CD4-positive, alpha-beta T cell treated with Interleukin-15 for 1 hour (primary cell): ENCODE measurements at places on chromosomes 12 and 14.

DNA sequence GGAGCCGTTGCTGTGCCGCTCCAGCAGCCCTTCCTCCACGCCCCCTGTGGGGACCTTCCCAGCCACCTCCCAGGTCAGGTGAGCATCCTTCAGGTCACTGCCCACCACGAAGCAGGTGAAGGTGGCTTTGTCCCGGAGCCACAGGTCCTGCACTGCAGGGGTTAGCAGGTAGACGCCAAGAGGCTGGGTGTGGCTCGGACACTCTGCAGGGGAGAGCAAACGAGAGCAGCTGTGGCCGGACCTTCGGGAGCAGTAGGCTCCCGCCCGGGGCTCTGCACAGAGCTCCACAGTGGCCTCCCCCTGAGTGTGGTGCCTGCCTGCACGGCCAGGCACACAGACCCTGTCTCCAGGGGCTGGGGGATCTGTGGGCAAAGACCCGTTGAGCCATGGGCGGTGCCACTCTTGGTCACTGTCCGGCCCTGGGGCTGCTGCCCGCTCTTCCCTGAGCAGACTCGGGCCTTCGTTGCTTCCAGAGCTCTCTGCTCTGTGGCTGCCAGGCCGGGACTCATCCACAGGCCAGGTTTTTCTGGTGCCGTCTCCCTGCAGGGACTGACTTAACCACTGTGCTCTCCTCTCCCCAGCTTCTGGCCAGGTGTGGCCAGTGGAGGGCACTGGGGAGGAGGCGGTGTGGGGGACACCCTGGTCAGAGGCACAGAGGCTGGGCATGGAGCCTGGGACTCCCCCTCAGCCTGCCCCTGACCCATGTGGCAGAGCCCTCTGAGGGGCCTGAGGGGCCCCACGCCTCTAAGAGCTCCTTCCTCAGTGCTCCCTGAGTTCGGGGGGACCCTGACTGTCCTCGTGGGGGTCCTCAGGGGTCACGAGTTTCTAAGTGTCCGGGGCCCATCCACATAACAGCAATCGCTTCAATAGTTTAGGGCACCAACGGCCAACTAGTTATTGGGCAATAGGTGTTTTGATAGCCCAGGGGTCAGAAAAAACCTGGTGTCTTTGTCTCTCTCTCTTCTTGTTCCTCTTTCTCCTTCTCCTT lies 314.9 kb downstream of the TMEM121 start:
- no peak for DNase-seq

DNA sequence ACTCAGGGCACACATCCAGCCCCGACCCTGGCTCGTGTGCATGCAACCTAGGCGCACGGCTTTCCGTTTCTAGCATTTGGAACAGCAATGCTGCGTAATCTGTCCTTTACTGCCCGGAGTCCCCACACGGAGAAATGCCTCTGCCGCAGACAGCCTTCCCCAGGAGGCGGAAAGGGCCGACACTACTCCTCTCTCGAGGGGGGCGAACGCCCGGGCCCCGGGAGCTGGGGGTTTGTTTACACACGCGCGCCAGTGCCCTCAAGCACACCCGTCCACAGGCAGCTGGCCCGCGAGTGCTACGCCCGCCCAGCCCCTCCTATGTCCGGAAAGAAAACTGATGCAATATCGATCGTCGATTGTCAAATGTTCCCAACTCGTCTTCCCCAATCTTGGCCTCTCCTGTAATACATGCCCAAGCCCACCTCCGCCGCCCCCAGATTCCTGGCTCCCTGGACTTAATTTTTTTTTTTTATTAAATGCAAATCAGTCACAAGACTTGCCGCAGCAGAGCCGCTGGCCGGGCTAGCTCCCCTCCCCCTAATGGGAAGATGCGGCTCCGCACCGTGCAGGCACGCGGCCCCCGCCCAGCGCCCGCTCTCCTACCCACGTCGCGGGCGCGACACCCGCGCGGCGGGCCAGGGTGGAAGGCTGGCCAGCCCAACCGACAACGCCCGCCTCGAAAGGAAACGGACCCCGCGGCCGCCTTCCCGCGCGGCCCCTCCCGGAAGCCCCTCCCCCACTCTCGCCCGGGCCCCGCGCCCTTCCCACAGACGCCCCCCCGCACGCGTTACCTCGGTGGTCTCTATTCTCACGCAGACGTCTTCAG lies 642 bp downstream of the SLC38A2 start:
- peak; percentile 54 for DNase-seq

DNA sequence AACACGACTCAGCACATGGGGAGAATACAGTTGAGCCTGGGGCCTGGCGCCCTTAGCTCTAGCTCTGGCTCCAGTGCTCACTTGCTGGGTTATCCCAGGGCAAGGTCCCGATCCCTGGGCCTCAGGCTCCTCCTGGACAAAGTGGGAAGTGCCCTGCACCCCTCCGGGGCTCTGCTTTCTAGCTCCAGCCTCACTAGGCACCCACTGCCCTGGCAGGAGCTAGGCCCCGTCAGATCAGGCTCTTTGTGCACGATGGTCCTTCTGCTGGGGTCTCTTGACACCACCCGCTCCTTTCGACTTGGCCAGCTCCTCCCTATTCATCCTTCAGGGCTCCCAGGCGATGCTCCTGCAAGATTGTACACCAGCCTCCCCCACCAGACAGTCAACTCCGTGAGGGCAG lies 23.4 kb downstream of the NCKAP5L start:
- DNase-seq, result no peak

- DNase-seq, result no peak
Measured at GRCh38 chr12:80589077-80589476, 118.4 kb upstream of the MYF6 start.

DNA sequence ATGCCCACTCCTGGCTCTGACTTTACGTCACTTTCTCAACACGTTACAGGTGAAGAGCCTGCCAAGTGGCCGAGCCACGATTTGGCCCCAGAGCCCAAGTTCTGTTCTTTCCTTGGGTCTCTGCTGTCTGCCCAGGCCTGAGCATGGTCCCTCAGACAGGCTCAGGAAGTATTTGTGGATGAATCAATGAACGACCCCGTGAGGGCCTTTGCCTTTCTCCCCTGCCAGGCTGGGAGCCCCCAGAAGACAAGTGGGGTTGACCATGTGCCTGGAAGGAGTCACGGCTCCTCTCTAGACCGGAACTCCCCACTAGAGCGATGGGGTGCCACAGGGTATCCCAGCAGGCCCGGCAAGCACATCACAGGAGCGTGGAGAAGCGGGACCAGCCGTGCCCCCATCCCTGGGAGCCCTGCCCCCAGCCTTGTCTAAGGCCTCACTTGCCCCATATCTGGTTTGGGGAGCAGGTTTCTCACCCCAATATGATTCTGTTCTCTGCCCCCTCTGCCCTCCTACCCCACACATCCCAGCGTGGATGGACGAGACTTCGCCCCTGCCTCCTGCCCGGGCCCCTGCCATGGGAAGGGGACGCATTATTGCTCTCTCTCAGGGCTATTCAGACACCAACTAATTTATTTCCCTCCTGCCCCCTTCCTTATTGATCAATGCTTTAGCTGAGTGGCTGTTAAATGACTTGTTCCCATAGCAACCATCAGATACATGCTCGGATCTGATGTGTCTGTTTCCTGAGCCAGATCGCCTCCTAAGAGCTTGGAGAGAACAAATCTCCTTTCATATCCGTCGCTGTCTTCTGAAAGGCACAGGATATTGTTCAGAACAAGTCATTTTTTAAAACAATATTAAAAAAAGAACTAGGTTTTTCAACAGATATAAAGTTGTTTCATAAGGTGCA lies 69.0 kb downstream of the DIO3 start:
- no peak for DNase-seq

GRCh38 chr12:57069523-57069922 lies 9.1 kb downstream of the NEMP1 start:
- peak; percentile 80 for DNase-seq

GRCh38 chr12:104213952-104214351 lies 1.6 kb upstream of the TXNRD1 start:
- DNase-seq, result no peak

DNA sequence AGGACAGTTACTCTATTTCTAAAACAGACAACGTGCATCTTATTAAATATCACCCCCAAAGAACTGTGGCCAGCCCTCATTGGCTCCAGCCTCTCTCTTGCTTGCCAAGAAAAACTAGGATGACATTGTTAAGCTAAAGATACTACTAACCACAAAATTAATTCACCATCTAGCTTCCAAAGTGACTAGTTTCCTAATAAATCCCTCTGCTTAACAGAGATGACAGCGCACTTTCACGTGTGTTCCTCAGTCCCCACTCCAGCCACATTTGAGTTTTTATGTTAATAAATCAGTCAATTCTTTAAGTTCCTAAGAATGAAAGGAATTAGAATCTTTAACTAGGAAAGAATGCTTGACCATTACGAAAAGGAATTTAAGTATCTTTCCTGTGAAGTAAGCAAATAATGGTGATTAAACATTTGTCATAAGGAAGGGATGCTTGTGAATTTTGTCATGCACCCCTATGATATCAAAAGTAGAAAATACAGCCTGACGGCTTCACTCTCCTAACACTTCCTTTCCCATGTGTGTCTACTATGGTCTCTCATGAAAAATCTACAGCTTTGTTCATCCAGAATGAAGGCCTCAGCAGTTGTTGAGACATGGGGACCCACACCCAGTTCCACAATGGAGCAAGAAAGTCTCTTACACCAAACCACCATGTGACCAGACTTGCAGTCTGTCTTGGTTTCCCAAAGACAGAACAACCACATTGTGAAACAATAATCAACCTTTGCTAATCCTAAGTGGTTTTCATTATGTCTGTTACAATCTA lies 8.1 kb downstream of the CORO1C start:
- peak; percentile 43 for DNase-seq

- DNase-seq, result no peak
Measured at GRCh38 chr14:81208489-81208888, 12.3 kb downstream of the GTF2A1 start.

- DNase-seq, result no peak
Measured at GRCh38 chr14:49982501-49982951, 89.6 kb downstream of the ARF6 start.

- DNase-seq, result no peak
Measured at GRCh38 chr14:94175011-94175745, 1.1 kb downstream of the PPP4R4 start.

DNA sequence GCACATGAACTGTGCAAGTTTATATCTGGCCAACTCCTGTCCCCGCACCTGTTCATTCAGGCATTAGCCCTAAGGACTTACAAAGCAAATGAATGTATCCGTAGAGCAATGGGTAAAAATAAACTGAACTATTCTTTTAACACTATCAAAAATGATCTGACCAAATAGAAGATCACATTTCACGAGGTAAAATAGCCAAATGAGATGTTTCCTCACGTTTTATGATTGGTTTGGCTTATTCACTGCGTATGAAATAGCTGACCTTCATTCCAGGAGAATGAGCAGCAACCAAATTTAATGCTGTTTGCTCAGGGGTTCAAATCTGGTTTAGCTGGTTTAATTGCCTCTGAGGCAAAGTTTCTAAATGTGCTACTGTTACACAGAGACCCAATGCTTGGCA lies 216.0 kb upstream of the EEA1 start:
- DNase-seq, result no peak

DNA sequence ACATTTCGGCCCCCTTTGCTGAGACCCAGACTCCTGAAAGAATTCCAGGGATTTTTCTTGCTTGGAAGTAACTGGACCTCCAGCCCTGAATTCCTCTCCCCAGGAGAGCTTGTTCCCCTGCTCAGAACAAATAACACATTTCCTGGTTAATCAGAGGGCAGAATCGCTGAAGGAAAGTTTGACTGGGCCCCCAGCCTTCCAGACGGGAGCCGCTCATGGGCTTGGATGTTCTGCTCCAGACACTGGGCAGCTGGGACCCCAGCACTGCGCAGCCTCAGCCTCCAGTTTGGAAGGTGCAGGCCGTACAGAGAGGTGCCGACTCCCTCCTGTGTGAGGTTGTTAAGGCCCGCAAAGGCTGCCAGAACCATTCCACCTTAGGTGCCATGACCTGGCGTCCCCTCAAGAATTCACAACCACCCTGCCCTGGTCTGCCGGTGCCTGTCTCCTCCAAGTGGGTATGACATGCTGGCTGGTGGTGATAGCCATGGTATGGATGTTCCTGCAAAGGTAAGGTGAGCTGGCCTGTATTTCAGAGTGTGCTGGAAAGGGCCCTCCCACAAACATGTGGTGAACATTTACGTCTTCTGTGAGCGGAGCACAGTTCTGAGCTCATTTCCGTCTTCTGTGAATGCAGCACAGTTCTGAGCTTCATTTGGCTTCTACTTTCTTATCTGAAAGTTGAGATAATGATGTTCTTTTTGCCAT lies 5.1 kb upstream of the LTBP2 start:
- no peak for DNase-seq

DNA sequence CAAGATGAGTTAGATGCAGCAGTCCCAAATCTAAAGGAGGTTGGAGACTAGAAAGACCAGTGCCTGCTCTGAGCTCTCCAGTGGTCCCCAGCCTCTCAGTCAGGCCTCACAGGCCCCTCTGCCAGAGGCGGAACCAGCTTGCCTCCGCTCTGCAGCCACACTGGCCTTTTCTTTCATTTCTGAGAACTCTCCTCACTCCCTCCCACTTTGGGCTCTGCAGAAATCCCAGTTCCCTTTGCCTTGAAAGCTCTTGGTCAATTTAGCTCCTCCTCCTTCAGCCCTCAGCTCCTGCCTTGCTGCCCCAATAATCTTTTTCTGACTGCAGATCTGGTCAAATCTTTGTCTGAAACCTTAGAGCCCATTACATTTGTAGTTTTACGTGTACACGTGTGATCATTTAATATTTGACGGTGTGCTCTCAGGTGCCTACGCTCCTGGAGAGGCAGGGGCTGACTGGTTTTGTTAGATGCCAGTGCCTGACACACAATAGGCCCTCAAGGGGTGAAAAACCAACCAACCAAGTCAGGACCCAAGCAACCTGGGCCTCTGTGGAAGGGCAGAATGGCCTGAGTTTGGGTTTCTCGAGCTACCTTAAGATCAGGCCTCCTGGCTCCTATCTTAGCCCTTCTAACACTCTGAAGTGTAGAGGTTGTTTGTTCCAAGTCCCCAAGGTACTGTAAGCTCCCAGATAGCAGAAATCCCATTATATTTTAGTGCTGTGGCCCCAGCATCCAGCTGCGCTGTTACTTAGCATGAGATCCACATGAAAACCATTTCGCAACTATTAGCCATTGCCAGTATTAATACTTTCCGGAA lies 1.1 kb upstream of the NUDT4 start:
- DNase-seq, result no peak

DNA sequence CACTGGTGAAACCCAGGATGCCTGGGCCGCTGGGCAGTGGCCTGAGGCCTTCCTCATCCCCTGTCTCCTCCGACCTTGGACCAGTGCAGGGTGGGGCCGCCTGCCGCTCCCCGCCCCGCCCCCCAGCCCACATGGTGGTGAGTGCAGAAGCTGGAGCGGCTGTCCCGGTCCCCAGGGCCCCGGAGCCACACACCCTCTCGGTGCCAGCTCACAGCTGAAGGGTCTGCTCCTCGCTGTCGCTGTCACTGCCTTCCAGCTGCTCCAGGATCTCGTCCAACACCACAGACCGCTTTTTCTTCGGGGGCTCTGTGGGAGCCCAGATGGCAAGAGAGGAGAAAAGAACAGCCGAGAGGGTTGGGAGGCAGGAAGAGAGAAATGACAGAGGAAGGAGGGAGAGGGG lies 143.1 kb downstream of the RBM19 start:
- DNase-seq, result no peak
